ENCODE measurements at places on chromosomes 5 and 9.

DNA sequence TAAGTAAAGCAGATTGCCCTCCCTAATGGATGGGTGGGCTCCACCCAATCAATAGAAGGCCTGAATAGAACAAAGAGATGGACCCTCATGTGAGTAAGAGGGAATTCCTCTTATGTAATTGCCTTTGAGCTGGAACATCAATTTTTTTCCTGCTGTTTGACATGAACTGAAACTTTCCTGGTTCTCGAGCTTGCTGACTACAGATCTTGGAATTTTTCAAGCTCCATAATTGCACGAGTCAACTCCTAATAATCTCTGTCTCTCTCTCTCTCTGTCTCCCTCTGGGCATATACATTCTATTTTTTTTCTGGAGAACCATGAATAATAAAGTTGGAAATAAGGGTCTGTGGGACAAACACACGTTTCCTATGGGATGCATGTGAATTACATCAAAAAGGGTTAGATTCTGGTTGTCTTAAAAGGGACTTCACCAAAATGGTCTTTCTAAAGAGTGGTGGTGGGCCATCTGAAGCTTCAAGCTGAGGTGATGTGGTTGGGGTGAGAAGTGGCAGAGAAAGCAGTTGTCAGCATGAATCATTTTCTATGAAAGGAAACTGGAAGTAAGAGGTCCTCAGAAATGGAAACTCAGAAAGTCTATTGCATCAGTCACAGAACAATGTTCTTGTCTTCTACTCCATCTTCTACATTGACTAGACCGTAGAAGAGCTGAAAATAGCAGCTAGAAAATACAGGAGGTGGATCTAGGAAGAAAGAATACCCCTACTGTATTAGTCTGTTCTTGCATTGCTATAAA is 47.0 kb upstream of the HOMER1 start:
- no peak for DNase-seq

DNA sequence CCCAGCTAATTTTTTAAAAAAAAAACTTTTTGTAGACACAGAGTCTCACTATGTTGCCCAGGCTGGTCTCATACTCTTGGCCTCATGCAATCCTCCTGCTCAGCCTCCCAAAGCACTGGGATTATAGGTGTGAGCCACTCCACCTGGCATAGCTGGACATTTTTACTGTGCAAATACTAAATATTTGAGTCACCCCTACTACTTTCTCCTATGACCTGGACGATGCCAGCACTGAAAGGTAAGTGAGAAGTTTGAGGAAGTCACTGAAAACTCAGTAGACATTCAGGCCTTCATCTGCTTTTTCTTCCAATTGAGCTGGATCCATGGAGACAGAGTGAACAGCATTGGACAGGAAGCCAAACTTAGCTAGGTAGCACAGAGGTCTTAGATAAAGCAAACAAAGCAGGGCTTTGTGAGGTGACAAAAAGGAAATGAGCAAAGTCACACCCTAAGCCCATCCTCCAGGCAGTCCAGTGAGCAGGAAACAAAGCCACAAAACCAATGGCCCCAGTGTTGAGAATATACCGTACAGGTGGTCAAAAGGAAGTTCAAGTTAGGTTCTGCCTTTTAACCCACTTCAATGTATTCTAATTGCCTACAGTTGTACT is 192.6 kb upstream of the RASA1 start:
- DNase-seq: no peak

DNA sequence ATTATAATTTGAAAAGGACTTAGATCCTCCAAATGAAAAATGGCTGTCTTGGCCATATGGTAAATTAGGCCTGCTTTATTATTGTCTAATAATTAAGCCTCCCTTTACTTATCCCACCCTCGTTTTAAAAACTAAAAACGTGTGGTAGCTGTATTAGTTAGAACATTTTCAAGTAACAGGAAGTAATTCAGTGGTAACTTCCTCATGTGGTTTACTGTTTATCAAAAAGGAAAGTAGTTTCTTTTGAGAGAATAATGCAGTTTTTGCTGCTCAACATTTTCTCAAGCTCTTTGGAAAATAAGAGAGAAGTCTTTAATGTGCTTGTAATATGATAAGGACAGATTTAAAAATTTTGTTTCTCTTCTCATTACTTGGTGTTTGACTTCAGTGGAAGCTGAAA is 26.0 kb downstream of the ZCCHC7 start:
- DNase-seq: no peak

DNA sequence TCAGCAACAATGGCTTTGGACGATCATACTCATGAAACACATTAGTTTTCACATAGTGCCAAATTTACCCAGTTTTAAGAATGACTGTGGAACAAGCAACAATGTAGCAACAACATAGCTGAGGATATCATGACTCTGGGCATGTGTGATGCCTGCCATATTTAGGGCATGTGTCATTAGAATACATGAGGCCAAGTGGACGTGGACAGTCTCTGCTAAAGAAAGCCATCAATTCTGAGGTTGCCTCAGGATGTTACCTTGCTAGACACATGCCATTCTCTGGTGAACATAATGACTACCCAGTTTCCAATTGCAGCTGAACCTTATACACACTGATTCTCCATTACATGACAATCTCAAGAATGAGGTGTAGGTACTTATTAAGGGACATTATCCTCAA is 103.3 kb upstream of the ADAMTS19 start:
- no peak for DNase-seq

DNA sequence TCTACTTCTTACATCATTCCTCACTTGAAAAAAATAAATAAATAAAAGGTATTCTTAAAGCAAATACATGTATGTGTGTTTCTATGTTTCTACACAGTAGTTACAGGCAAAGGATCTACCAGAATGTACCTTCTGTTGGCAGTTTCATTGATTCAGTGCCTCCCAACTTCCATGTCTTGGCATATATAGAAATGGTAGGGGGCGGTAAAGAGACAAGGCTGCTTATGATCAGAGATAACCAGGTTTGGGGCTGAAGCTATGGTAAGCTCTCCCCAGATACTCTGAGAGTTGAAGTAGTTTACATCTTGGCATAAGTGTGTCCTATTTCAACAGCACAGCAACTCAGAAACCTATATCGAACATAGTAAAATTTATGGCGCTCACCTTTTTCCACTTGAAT is 1075.4 kb upstream of the C9orf72 start:
- DNase-seq: peak; percentile 33

GRCh38 chr9:69157751-69158466 is 16.2 kb upstream of the TJP2 start:
- no peak for DNase-seq

Data from iPS DF 19.7 (cell line).